ENCODE measurements at places on chromosomes 11 and 22.

DNA sequence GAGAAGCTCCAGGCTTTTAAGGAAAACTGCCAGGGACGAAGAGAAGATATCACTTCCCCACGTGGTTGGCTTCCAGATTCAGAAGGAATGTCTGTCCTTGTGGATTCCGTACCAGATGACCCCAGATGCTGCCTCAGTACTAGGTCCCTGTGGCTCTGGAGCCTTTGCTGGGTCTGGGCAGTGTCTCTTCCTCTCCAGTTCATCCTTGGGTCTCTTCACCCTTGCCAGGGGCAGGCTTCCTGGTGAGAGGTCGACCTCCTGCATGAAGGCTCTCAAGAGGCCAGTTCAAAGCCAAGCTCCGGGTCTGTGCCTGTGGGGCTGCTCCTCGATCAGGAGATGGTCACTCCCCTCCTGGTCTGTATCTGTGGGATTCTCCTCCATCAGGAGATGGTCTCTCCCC, 74.7 kb upstream of the B3GAT1 start:
- no peak for DNase-seq

- DNase-seq, result no peak
These were observed 477.1 kb downstream of the BRD1 start for GRCh38 chr22:49350441-49351121.

GRCh38 chr11:64355078-64355940, 3.7 kb upstream of the RPS6KA4 start:
- DNase-seq, result peak; percentile 18

DNA sequence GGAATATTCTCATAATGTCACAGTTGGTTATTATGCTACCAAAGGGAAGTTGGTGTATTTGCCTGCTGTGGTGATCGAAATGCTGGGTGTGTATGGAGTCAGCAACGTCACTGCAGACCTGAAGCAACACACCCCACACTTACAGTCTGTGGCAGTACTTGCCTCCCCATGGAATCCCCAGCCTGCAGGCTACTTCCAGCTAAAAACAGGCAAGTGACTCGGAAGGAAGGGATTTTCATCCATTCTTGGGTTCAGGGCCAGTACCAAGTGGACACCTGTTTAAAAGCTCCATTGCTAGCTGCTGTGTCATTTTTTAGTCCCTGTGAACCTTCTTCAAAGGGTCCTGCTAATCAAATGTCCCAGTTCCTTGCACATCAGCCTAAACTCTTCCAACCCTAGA, 149.6 kb downstream of the C11orf91 start:
- no peak for DNase-seq

DNA sequence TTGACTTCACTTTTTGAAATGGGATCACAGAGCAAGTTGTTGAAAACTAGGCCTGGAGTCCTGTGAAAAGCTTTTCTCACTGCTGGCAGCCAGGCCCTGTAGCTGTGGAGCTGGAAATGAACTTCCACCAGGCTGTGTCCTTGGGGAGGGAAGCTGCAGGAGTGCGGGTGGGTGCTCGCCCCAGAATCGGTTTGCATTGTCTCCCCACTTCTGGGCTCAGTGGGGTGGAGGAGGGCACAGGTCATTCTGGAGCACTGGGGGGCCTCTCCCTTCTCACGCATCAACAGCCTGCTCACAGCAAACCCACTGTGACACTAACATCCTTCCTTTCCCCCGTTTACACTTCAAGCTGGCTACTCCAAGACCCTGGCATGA, 15.2 kb downstream of the GLB1L2 start:
- DNase-seq, result no peak

GRCh38 chr22:49513358-49513851, 314.3 kb downstream of the BRD1 start:
- no peak for DNase-seq

- DNase-seq, result no peak
These were observed 11.7 kb downstream of the THOC5 start for GRCh38 chr22:29541845-29542244.

DNA sequence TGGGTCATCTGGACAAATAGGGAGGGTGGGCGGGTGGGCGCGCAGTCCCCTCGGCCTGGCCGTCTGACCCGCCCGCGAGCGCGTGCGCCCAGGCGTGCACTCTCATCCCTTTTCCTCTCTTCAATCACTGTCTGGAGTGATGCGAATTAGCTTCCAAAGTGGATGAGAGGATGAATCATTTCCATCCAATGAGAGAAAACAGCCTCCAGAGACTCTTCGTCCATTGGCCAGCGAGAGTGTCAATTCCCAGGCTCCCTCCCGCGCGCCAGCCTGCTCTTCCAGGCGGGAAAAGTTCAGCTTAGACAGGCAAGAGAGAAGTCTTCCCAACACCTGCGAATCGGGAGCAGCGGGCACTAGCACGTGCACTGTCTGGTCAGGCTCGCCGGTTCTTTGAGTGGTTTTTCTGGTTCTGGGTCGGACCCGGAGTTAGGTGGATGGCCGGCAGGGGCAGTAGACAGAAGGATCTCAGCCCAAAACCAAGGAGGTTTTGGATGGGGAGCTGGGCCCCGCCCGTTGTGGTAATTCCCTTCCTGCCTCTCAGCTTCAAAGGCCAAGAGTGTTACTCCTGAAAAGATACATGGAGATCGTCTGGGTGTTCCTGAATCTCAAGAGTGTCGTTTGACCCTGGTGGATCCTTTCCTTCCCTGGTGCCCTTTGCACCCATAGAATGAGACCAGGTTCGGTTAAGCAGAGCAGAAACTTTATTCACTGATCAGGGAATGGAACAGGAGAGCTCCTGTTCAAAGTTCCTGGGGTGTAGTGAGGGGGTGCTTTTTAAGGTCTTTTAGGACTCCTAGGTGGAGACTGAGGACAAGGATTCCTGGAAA, 33.4 kb upstream of the GLYATL1 start:
- DNase-seq, result no peak

DNA sequence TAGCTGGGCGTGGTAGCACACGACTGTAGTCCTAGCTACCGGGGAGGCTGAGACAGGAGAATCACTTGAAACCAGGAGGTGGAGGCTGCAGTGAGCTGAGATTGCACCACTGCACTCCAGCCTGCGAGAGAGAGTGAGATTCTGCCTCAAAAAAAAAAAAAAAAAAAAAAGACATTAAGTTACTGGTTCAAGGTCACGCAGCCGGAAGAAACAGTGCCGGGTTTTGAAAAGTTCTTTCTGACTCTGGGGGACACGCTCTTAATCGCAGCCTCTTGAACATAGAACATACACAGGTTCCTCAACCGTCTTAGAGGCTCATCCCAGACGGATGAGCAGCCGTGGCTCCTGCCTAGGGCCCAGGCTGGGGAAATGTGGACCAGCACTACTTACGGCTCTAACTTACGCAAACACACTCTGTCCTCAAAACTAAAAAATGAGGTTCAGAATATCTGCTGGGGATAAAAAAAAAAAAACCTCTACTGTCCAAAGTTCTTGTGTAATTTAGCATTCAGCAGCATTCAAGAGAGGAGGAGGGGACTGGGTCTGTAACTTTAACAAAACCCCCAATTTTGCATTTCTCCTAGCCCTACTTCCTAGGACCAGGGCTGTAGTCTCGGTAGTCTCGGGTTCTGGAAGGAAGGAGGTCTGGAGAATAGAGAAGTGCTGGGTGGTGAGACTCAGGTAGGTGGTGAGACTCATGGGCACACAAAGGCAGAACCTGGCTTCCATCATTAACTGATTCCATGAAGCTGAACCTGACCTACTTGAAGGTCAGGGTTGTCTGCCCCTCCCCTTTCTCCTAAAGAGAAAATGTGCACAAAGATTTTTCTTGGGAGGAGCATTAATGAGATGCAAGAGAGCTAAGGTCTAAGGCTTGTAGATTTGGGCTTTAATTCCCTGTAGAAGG, 6.0 kb downstream of the SPTBN2 start:
- DNase-seq, result no peak

DNA sequence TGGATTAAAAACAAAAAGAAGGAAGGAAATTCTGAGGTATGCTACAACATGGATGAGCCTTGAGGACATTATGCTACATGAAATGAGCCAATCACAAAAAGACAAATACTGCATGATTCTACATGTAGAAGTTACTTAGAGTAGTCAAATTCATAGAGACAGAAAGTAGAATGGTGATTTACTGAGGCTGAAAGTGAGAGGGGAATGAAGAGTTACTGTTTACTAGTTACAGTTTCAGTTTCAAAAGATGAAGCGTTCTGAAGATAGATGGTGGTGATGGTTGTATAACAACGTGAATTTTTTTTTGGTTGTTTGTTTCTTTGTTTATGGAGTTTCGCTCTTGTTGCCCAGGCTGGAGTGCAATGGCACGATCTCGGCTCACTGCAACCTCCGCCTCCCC, 9.5 kb downstream of the OR5P2 start:
- DNase-seq, result no peak

- no peak for DNase-seq
These were observed 20.8 kb upstream of the LINC01488 start for GRCh38 chr11:69460540-69461257.

- no peak for DNase-seq
These were observed 4.3 kb downstream of the COX8A start for GRCh38 chr11:63978551-63979239.

GRCh38 chr11:115084231-115084630, 405.9 kb downstream of the NXPE2 start:
- no peak for DNase-seq

DNA sequence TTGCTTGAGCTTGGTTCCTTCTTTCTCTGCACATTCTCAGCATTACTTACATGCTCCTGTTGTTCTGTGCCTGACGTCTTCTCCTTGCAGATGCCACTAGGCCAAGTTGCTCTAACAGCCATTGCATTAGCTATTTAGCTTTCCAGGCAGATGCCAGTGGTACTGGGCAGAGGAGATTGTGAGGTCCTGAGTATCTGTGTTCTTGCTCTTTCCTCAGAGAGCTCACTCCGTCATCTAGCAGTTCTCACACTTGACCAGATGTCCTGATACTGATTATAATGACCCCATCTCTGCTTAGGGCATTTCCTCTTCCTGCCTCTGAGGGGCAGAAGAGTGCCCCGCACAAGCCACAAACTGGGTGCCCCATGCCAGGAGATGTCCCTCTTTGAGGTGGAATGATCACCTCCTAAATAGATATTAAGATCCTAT, 30.7 kb downstream of the ARHGAP1 start:
- DNase-seq, result no peak

DNA sequence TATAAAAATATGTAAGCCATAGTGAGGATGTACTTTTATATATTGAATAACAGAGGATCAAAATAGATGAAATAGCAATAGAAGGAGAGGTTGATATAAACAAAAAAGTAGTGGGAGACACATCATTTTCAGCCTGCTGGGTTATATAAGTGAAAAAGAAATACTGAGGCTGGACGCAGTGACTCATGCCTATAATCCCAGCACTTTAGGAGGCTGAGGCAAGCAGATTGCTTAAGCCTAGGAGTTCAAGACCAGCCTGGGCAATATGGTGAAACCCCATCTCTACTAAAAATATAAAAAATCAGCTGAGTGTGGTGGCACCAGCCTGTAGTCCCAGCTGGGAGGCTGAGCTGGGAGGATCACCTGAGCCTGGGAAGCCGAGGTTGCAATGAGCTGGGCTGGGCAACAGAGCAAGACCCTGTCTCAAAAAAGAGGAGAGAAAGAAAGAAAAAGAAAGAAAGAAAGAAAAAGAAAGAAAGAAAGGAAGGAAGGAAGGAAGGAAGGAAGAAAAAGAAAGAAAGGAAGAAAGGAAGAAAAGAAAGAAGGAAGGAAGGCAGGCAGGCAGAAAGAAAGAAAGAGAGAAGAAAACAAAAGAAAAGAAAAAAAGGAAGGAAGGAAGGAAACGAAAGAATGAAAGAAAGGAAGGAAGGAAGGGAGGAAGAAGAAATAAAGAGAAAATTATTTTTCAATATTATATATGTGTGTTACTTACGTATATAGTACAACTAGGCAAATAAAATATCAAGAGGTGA, 7.0 kb upstream of the P2RY2 start:
- no peak for DNase-seq

- no peak for DNase-seq
These were observed 31.4 kb upstream of the BRSK2 start for GRCh38 chr11:1358286-1358685.

DNA sequence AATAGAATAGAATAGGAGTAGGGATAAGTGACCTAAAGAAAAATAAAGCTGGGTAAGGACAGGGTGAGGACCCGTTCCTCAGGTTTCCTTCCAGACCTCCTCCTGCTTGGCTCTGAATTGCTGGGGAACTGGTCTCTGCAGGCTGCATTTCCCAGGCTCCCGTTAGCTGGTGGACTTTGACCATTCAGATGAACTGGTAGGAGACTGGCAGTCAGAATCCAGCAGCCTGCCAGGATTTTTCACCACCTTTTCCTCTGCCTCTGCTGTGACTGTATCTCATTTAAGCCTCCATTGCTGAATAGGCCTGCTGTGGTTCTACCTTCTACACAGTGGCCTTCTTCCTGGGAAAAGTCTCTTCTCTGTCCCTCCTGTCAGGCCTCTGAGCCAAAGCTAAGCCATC, 24.6 kb upstream of the SMPD1 start:
- no peak for DNase-seq

DNA sequence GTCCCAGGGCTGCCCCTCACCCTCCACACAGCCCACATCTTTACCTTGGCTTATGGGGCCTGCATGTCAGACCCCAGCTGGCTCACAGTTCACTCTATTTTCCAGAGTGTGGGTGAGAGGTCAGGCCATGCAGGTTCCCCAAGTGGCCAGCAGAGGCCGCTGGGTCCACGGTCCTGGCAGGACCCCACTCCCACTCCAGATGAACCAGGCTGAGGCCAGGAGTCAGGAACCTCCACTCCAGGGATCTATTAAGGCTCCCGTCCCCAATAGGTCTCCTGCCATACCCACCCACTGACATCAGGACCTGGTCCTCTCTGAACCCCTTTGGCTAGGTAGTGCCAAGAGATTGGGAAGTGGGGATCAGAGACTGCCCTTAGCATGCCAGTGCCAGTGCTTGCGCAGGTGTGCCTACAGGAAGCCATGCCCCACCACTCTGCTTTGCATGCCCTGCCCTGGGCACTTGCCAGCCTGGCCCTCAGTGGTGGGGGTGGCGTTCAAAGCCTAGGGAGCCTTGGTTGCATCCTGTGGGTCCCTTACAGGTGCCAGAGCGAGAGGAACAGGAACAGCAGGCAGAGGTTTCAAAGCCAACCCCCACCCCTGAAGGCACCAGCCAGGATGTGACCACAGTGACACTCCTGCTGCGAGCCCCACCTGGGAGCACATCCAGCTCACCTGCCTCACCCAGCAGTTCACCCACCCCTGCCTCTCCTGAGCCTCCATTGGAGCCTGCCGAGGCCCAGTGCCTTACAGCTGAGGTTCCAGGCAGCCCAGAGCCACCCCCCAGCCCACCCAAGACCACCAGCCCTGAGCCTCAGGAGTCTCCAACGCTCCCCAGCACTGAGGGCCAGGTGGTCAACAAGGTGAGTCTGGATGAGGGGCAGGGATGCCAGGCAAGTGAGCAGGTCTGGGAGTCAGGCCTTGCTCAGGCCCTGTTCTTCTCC, 8.3 kb downstream of the SMTN start:
- DNase-seq, result no peak

DNA sequence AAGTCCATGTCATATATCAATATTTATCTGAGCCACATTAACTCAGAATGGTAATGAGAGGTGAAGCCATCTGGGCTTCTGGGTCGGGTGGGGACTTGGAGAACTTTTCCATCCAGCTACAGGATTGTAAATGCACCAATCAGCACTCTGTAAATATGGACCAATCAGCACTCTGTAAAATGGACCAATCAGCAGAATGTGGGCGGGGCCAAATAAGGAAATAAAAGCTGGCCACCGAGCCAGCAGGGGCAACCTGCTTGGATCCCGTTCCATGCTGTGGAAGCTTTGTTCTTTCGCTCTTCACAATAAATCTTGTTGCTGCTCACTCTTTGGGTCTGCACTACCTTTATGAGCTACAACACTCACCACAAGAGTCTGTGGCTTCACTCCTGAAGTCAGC, 253.4 kb downstream of the JRKL start:
- DNase-seq, result no peak
